ENCODE measurements at places on chromosomes 6 and 20.
A peak's percentile ranks its signal among the peaks of the same experiment; 100 is the strongest.

DNA sequence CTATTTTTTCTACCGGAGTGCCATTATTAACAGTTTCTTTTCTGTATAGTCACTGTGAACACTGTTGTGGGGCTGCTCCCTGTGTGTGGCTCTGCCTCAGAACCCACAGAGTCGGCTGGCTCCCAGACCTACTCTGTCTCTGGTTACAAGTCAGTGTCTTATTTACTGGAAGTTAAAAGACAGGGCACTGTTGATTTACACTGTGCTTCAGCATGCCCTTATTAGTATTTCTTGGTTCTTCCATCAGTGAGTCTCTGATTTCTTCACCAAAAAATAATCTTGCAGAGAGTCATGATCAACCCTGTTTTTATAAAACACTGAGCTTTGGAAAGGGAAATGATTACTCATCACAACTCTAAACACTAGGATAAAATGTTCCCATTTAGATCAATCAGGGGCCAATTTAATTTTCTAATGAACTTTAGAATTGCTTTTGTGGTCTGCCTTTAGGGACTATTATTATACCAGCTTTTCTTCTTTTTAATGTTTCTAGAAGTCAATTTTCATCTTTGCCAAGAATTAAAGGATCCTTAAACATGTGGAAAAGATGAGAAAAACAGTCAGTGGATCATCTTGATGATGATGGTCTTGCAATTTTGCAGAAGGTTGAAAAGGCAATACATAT lies 92.6 kb downstream of the UTRN start:
- no peak for DNase-seq

GRCh38 chr20:1171461-1172093 lies 13.2 kb downstream of the TMEM74B start:
- peak; percentile 42 for DNase-seq

DNA sequence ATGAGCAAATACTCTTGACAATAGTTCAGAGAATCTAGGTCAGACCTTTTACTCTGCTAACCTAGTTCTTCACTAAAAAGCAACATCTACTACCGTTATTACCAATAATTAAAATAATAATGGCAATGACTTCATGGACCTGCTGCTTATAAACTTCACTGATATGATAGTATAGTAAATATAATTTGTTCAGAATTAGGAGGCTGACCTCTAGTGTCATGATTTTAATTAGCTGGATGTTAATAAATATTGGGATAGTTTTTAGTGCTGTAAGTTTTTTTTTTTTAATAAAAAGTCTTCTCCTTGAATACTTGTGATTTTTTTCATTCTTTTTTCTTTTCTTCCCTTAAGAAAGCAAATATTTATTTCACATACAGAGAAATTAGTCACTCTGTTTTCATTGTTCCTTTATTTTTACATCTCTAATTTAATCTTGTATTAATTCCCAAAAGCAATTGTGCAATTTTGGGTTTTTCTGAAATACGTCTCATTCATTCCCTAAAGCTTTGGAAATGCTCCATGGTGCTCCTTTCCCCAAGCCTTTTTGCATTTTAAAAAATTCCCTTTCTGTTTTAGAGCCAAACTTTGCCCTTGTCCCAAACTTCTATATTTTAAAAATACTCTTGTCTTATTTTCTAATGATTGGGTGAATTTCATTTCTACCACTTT lies 46.6 kb upstream of the UST start:
- DNase-seq, result no peak

DNA sequence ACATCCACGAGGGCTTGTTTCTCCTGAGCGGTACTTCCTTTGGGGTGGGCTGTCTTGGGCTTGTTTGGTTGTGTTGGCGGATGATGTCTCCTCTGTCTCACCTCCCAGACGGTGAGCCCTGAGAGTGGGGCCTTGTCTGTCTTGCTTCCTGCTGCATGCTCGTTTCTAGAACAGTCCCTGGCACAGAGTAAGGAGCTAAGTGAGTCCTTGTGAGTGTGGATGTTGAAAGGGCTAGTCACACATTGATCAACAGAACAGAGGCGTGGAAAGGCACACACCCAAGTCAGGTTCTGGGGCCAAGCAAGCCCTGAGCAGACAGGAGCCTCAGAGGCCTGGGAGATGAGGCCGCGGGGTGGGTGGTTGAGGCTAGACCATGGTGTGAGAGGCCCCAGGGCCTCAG lies 111.0 kb downstream of the BMP7 start:
- no peak for DNase-seq

All from left lung (tissue), 14 donors.